Skeletal muscle cell (primary cell): ENCODE measurements at places on chromosomes 3 and 15.
A peak's percentile ranks its signal among the peaks of the same experiment; 100 is the strongest.

DNA sequence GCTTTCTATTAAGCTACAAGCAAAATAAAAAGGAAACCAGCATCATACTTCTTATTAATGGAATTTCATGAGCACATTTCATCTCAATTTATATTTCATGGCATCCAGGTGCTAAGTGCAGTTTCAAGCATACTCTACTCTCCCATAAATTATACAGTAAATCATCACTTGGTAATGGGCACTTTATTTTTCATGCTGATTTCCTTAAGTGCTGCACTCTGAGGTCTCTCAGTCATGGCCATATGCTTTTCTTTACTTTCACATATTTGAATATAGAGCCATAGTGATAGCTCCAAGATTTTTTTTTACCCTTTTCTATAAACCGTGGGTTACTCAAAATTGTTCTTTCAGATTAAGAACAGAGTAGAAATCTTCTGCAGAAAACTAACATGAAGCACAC is 1505.7 kb upstream of the CADM2 start:
- no peak for DNase-seq

- DNase-seq: peak; percentile 68
Observed at GRCh38 chr15:38555686-38556334, 8.8 kb downstream of the RASGRP1 start.

DNA sequence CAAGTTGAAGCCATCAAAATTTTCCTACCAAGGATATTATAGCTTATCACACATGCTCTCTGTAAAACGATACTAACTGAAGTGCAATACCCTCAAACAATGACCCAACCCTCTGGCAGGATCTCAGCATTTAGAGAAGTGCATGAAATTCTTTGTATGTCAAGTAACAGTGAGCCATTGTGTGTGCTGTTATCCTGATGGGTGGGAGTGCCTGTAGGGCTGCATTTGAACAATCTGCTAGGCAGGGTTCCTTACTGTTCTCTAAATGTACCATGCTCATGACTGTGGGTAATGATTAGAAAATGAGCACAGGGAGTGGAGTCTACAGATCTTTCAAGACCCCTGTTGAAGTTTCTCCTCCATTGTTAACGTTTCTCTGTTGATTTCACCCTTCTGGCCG is 398.1 kb downstream of the NSUN3 start:
- no peak for DNase-seq

DNA sequence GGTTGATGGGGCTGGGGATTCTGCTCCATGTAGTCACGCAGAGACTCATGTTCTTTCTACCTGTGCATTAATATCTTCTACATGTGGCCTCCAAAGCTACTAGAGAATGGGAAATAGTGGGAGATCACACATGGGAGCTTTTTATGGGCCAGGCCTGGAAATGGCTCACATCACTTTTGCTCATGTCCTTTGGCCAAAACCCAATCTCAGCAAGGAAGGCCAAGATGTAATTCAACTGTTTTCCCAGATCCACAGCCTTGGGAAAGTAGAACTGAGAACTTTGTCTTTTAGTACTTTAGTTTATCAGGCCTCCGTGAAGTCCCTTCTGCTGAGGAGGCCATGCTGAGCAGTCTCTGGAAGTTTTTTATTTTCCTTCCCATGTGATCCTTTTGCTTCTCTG is 73.2 kb upstream of the SLC4A7 start:
- no peak for DNase-seq

DNA sequence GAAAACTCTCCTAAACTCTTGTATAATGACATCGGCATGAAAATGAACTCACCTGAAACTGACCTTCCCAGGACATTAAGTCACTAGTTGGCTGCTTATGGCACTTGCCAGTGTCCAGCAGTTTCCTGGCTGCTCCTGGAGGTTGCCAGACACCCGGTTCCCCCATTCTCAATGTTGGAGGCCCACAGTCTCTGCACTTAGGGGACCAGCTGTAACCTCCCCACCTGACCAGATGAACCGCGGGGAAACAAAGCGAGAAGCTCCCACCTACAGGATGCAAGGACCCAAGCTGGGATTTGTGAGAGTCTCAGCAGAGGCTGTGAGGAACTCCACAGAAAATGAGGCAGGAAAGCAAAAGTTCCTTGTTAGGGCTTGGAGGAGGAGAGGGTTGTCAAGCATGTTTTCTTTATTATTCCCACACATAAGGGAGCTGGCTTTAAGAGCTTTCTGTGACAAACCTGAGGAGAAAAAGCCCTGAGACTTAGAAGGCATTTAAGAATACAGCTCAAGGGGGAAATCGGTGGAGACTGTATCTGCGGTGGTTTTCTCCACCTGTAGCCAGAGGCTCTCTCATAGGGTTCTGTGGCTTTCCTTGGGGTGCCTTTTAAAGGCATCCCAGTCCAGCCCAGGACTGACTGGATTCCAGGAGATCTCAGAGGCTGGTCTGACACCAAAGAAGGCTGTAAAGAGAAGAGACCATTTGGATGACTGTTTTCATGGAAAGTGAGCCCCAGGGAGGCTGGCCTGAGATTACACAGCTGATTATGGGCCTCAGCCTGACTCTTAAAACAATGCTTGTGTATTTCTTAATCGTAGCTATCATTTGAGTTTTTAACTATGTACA is 4.6 kb downstream of the TPM1 start:
- no peak for DNase-seq

- no peak for DNase-seq
Observed at GRCh38 chr3:127780536-127781400, 41.5 kb downstream of the MGLL start.

DNA sequence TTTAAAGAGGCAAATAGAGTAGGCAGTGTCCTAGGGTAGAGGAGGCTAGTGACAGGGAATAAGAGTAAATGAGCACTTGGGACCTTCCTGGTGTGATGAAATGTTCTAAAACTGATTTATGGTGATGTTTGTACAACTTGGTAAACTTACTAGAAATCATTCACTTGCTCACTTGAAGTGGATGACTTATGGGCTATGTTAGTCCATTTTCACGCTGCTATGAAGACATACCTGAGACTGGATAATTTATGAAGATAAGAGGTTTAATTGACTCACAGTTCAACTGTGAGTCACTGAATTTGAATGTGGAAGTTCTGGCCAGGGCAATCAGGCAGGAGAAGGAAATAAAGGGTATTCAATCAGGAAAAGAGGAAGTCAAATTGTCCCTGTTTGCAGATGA is 31.7 kb upstream of the DHX36 start:
- no peak for DNase-seq

DNA sequence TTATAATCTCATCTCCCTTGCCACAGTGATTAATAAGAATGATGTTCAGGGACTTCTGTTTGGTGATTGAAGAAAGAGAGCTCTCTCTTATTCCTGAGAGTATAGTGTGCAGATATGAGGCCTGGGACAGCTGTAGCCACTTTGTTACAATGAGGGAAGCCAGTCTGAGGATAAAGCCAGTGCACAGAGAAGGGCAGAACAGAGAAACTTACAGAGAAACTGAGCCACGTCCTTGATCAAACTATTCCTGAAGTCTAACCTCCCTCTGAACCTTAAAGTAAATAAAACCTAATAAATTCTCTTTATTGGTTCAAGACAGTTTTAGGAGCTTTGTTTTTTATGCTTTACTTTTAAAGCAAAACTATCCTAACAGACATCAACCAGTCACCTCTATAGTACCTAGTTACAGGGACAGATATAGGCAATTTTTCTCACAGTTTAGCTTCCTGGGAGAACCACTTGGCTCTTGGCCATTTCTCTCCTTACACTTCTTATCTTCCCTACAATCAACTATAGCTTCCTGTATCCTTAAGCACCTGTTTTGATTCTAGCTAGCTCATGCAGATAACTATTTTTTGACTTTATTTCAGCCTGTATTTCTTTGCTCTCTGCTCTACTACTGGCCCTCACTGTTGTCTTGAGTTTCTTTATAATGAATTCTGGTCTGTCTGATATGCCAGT is 284.4 kb downstream of the SHQ1 start:
- DNase-seq: no peak

GRCh38 chr3:101725194-101725889 is 928 bp downstream of the CEP97 start:
- DNase-seq: no peak

GRCh38 chr3:47057212-47057671 is 77.8 kb downstream of the NBEAL2 start:
- DNase-seq: no peak

GRCh38 chr15:41599061-41599460 is 40.0 kb downstream of the TYRO3 start:
- DNase-seq: no peak

DNA sequence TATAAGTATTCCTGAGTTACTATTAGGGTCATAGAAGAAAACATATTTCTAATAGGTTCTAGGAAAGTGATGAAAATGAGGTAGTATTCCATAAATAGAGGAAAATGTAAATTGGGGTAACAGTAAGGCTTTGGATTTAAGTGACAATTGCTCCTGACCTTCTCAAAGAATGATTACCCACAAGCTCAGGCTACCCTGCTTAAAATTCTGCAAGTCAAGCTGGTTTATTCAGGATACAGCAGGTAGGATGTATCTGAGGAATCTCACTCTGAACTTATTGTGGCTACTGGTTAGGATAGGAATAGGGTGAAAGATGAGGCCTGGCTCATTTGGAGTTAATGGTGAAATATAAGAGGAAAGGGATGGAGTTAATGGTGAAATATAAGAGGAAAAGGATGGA is 67.7 kb downstream of the CD200R1L start:
- DNase-seq: no peak

GRCh38 chr15:89174476-89174875 is 46.9 kb downstream of the RLBP1 start:
- no peak for DNase-seq

- DNase-seq: no peak
Observed at GRCh38 chr15:67548862-67549651, 6.6 kb downstream of the MAP2K5 start.

GRCh38 chr3:11820531-11821041 is 26.1 kb downstream of the TAMM41 start:
- DNase-seq: no peak

GRCh38 chr3:10855083-10855870 is 39.2 kb downstream of the SLC6A11 start:
- DNase-seq: no peak

- no peak for DNase-seq
Observed at GRCh38 chr3:108605491-108605890, 16.0 kb downstream of the DZIP3 start.

- peak; percentile 98 for DNase-seq
Observed at GRCh38 chr15:62606376-62607113, 436.0 kb upstream of the TPM1 start.

- DNase-seq: no peak
Observed at GRCh38 chr3:8237893-8238292, 263.7 kb upstream of the LMCD1 start.

- DNase-seq: no peak
Observed at GRCh38 chr3:177979703-177980102, 556.5 kb upstream of the KCNMB2 start.

- no peak for DNase-seq
Observed at GRCh38 chr3:2484162-2485026, 385.7 kb downstream of the CNTN4 start.

GRCh38 chr15:63896336-63897115 is 62.8 kb upstream of the HERC1 start:
- DNase-seq: peak; percentile 53

- no peak for DNase-seq
Observed at GRCh38 chr3:152349392-152349791, 80.7 kb downstream of the MBNL1 start.

DNA sequence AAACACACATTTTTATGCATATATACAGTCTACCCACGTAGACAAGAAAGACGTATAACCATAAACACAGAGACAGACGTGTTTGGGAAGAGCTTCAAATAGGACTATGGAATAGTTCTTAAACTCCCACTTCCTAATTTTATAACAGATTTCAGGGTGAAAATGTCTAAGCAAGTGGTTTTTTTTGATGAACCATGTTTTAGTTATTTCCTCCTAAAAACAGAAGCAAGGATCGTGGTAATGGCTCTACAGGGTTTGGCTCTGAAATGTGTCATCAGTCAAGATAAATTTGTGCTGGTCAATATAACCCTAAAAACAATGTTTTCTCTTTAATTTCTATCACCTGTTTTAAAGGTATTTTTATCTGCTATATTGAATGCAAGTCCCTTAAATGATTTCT is 58.2 kb downstream of the FMN1 start:
- no peak for DNase-seq

- no peak for DNase-seq
Observed at GRCh38 chr3:123568034-123568433, 16.8 kb downstream of the HACD2 start.

DNA sequence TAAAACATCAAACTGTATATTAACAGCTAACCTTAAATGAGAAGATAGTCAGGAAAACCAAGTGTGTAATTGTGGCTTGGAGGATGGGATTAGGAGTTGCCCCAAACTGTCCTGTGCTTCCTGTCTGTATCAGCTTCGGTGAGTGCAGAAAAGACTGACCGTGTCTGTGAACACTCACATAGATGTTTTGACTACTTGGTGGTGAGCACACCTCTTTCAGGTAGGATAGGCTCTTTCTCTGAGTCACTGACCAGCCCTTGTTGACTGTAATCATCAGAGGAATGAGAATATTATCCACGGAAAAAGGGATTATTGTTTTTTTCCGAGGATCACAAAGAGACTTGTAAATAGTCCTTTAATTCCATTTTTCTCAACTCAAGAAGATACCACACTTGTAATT is 51.5 kb downstream of the GMNC start:
- no peak for DNase-seq

DNA sequence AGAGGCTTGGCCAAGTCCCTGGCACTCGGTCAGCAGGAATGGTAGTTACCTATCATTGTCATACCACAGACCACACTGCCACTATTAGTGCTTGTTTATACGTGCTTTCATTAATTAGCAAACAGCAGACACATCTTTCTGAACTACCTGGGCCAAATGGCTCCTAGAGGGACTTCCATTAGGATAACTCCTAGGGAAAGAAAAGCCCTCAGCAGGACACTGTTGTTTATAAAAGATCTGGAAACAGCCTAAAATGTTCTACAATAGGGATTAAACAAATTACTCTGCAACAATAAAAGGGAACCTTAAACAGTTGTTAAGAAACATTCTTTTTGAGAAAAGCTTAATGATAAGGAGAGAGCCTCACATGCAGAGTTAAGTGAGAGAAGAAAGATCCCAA is 38.5 kb downstream of the ARHGEF3 start:
- DNase-seq: no peak

DNA sequence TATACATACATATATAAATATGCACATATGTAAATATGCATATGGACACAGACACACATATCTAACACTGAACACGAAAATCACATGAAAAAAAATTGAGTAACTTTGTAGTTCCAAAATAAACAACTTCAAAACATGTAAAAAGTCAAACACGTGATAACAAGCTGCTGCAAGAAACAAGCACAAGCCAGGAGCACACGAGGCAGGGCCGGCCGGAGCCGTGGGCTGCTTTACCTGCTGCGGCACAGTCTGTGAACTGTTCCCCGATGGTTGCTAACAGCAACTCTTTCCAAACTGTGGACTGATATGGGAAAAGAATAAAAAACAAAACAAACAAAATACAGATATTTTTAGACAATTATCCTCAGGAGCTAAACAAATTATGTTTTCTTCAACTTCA is 31.6 kb downstream of the EIF4E3 start:
- no peak for DNase-seq

- DNase-seq: peak; percentile 77
Observed at GRCh38 chr3:45105855-45106671, 40.1 kb downstream of the CDCP1 start.

- DNase-seq: no peak
Observed at GRCh38 chr3:171327441-171328174, 132.6 kb downstream of the TNIK start.

GRCh38 chr3:38151667-38152265 is 13.3 kb downstream of the MYD88 start:
- no peak for DNase-seq

- no peak for DNase-seq
Observed at GRCh38 chr3:45873036-45873435, 13.3 kb upstream of the CCR9 start.
